LoVo (cell line): ENCODE measurements at places on chromosomes 12 and 14.

DNA sequence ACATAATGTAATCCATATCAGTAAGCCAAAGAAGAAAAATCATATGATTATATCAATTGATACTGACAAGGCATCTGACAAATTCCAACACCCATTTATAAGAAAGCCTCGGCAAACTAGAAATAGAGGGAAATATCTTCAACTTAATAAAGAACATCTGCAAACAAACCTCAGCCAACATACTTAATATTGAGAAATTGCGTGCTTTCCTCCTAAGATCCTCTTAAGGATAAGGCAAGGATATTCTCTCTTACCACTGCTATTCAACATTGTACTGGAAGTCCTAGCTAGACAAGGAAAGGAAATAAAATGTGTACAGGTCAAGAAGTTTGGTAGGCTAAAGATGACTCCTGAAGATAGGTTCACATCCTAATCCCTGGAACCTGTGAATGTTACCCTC is 115.9 kb downstream of the DERA start:
- no peak for DNase-seq

DNA sequence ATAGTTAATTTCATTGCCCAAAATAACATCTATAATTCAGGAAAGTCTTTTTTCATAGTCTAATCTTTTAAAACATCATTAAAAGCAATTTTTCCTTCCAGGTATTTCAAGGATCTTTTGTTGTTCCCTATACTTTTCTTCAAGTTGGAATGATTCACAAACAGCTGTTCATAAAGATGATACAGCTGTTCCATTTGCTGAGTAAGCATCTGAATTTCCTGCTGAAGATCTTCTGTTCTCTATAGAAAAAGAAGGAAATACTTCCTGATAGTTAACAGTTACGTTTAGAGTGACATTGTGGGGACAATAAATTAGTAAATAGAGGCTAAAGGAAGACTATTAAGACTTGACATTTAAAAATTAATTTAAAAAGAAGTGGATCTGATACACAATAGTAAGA is 30.3 kb upstream of the ESR2 start:
- DNase-seq: no peak

GRCh38 chr14:80055226-80055625 is 156.1 kb downstream of the DIO2 start:
- DNase-seq: no peak

GRCh38 chr12:93426412-93426805 is 15.3 kb downstream of the UBE2N start:
- DNase-seq: no peak

GRCh38 chr14:63493246-63493645 is 49.9 kb downstream of the PPP2R5E start:
- DNase-seq: no peak

- DNase-seq: peak; percentile 44
These were observed at the start of gene TRAF3 for GRCh38 chr14:102776761-102777710. TRAF3 (plus strand) TSS chr14:102777449; CDS start chr14:102870202, 92,753 bp downstream.

GRCh38 chr14:98950353-98950895 is 321.6 kb downstream of the BCL11B start:
- no peak for DNase-seq

DNA sequence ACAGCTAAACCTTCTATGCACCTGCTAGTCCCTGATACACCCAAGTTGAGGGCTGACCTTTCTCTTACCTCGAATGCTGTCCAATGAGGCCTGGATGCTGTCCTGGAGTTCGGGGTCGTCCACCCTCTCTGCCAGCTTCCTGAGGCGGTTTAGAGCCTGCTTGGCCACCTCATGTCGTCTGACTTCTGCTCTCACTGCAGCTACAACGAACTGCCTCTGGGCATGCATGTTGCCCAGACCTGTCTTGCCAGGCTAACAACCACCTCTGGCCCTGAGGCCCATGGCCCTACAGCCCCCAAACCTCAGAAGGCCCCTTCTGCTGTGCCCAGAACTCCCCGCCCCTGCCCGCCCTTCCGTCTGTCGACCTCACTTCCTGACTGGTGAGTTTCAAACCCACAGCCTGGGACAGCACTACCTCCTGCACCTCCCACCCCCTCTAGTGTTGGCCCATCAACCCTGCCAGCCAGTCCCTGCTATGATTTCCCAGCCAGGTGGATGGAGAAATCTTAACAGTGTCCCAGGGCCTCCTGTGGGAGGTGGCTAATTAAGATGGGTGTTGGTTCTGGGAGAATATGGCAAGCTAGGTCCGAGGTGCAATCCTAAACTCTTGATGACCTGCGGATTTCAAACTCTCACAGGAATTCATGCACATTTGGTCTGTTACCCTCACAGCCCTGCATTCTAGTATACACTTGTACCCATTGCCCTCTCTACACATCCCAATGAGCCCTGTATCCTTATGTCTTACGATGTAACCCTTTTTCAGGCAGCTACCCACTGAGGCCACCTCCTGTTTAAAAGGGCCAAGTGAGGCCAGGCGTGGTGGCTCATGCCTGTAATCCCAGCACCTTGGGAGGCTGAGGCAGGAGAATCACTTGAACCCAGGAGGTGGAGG is 2.7 kb upstream of the TSPAN31 start:
- no peak for DNase-seq

DNA sequence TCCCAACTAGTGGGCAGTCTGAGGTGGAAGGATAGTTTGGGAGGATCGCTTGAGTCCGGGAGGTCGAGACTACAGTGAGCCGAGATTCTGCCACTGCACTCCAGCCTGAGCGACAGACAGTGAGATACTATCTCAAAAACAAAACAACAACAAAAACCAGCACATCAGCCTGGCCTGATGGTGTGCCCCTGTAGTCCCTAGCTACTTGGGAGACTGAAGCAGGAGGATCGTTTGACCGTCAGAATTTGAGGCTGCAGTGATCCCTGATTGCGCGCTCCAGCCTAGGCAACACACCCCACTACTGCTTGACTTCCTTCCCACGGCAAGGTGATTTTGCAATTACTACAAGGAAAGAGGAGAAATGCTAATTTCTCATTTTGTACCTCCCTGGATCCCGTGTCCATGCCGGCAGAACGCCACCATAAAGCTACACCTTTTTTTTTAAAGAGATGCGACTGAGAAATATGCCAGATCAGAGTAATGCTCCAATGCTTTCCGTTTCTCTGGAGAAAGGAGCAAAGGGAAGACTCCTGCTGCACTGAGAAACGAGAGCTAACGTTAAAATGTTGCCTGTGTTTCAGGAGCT is 672 bp upstream of the SCFD1 start:
- DNase-seq: peak; percentile 18

DNA sequence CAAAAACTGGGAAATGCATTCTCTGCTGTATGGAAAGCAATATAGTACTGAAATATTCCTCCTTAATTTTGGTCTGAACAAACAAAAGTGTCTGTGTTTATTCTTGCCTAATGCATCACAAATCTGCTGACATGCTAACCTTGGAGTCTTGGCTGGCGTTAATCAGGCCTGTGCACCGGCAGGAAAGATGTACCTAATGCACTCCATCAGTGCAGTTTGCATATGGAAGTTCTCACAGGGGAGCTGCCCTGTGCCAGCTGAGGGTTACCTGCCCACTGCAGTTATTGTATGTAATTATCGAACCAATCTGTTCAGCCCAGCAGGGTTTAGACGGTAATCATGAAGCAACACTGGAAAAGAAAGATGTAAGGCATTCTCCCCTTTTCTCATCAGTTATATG is 76.9 kb downstream of the VRK1 start:
- no peak for DNase-seq

- no peak for DNase-seq
These were observed 32.1 kb downstream of the PPFIBP1 start for GRCh38 chr12:27555925-27556778.

DNA sequence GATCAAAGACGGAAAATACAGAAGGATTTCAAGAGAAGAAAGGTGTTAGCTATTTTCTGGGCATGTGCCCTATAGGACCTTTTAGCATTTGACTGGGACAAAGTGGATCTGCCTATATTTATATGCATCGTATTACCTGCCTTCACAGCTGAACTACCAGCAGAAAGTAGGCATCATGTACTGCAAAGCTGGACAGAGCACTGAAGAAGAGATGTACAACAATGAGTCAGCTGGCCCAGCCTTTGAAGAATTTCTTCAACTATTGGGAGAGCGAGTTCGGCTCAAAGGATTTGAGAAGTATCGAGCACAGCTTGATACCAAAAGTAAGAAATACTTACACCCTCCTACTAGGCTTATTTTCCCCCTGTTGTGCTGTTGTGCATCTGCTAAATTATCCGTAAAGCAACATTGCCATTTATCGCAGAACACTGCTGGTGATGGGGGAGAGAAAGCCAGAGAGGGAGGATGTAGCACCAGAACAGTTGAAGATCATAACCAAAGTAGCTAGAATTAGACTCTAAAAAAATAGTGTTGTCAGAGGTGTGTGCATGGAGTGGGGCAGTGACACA is 282.0 kb upstream of the RGS6 start:
- no peak for DNase-seq

- peak; percentile 62 for DNase-seq
These were observed 777.9 kb upstream of the TMEM132C start for GRCh38 chr12:127489061-127489460.

DNA sequence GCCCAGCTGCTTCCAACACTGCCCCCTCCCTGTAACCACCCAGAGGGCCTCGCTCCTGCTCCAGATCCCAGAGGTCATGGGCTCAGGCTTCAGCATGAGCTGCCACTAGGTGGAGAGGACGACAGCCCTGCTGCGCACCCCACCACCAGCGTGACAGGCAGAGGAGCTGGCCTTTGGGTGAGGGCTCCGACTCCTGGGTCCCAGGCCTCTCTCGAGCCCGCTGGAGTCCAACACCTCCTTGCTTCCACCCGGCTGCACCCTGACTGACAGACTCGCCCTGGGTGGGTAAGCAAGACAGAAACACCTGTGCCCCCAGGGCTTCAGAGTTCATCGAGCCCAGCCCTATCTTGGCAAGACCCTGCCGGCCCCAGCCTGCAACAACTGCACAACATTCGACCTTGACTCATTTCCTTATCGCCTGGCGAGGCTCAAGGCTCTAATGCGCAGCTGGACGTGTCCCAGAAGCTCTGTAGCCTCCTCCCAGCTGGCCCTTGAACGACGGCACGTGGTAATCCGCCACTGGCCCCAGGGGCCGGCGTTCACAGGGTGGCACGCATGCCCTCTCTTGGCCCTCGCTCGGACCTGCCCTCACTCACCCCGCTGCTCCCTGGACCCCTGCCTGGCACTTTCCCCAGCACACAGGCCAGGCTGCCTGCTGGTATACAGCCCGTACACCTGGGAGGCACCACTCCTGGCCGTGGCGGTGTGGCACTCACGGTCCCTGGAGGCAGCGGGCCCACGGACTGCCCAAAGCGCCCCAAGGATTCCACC is 28.0 kb downstream of the VPS37B start:
- no peak for DNase-seq
